ENCODE measurements at places on chromosomes 11 and 22.

- DNase-seq = peak; percentile 10
Observed at GRCh38 chr22:50677493-50678217, 5.0 kb downstream of the SHANK3 start.

GRCh38 chr11:12744826-12745502, 70.7 kb downstream of the TEAD1 start:
- DNase-seq = no peak

- no peak for DNase-seq
Observed at GRCh38 chr11:133082841-133083488, 449.3 kb downstream of the OPCML start.

DNA sequence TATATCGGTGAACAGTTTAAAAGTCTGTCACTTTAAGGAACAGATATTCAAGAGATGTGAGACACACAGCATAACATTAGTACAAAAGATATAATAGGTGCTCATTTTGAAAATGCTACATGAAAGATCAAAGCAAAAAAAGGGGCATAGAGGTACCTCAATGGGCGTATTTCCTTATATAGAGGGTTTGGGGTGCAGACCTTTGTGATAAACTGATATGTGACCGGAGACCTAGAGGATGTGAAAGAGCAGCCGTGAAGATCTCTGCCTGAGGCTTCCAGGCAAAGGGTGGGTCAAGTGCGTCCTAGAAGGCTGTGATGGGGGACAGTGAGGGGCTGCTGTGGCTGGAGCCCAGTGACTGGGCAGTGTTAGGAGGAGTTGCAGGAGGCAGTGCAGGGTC, 551.4 kb downstream of the ETS1 start:
- DNase-seq = no peak

DNA sequence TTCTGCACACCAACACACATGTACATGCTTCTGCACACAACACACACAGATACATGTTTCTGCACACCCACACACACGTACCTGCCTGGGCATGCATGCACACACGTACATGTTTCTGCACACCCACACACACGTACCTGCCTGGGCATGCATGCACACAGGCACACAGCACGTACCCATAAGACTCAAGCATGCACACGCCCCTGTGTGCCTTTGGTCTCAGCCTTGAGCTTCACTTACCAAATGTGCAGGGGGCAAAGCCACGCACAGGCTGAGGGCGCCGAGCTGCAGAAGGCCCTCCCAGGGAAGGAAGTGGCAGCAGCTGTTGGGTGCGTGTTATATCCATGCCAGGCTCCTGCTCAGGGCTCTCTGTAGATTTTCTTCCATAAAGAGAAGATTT, 34.7 kb upstream of the SMIM38 start:
- peak; percentile 30 for DNase-seq

GRCh38 chr22:40033586-40034380, 39.0 kb downstream of the FAM83F start:
- DNase-seq = no peak

DNA sequence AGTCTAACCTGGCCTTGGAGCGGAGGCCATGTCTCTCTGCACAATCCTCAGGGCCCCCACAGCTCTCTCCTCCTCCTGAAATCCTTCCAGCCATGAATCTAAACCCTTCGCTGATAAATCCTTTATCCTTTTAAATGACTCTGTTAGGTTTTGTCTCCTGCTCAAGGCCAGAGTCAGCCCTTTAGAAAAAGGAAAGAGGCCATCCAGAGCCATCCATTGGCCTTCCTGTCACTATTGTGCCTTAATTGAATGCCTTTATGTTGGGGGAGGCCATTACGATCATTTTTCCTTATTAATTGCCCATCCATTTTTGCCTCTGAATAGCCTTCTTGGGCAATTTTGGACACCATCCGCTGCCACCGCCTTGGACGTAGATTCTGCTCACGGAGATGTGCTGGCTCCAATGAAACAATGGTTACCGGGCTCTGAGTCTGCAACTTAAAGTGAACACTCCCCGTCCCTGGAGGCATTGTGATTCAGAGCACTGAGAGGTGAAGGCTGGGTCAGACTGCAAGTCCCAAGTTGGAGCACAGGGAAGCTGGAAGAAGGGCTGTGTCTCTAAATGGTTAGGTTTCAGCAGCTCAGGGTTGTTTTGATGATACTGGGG, 213.0 kb upstream of the E2F8 start:
- DNase-seq = no peak

- no peak for DNase-seq
Observed at GRCh38 chr11:85589373-85589772, 37.8 kb downstream of the DLG2 start.

DNA sequence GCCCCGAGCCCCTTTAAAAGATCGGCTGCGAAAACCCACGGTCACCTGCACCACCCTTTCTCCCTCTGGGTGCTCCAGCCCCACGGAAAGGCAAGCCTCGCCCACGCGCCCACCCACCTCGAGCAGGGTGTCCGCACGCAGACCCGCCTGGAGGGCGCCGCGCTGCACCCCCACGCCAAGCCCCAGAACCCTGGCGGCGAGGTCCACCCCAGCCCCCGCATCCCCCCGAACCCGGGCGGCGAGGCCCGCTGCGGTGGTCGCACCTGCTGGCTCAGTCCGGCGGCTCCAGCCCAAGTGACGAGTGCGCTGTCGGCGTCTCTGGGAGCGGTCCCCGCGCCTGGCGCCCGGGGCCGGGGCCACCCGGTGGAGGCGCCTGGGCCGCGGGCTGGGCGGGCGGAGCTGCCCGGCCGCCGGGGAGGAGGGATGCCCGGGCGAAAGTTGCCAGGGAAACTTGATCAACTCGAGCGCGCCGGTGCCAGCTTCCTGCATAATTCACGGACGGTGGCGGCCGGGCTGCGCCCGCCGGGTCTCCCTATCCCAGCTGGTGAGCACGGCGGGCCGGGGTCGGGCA, 1.1 kb downstream of the SHANK2 start:
- no peak for DNase-seq

GRCh38 chr11:125215976-125216375, 51.4 kb downstream of the PKNOX2 start:
- no peak for DNase-seq

- DNase-seq = peak; percentile 35
Observed at GRCh38 chr11:3808861-3809623, 682 bp downstream of the PGAP2 start.

GRCh38 chr11:10021563-10021962, 272.5 kb downstream of the SBF2 start:
- DNase-seq = no peak

- DNase-seq = no peak
Observed at GRCh38 chr11:112162761-112163546, 940 bp downstream of the IL18 start.

GRCh38 chr11:115990004-115990447, 485.8 kb upstream of the CADM1 start:
- no peak for DNase-seq

- DNase-seq = no peak
Observed at GRCh38 chr11:78689101-78689500, 114.4 kb upstream of the NARS2 start.

- no peak for DNase-seq
Observed at GRCh38 chr11:70341881-70342429, 56.4 kb upstream of the CTTN start.

DNA sequence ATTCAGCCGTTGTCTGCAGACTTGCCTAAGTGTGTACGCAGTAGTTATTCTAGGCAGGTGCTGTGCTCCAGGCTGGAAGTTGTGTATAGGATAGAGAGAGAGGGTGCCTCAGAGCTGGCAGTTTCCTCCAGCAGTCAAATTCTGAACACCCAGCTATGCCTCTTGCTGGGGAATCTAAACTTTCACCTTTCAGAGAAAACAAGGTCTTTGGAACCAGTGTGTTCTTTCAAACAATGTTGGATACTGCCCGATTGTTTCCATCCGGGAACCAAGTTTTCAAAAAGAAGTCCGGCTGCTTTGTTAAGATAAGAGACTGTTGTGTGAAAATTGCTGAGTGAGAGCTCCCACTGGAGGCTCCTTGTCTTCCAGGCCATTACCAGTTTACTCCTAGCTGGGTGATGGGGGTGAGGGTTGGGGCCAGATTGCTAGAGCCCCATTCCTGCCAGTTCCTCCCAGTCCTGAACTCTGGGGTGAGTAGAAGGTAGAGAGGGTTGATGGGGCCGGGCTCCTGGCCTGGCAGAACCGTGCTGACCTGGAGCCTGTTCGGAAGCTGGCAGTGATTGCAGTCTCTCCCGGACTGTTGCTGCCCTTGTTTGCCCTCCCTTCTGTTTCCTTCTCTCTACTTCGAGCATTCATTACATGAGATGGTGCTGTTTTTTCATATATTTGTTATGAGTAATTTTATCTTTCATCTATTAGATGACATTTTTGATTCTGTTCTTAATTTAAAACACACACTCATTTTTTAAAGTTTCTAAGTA, 150.2 kb downstream of the TEAD1 start:
- DNase-seq = no peak

DNA sequence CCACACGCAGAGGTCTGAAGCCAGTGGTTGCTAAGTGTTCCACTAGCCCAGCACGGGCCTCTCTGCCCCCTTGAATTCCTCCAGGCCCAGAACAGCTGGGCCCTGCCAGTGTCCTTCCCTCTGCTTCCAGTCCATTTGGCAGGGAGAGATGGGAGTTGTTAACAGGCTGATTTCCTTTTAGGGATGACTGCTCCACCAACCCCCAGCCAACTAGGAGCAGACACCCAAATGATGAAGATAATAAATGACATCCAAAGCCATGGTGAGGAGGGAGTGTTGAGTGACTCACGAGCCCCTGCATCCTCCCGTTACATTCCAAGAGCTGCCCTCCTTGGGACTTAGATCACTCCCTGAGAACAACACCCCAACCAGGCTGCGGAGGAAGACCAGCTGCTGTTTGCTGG, 20.6 kb downstream of the PARVA start:
- no peak for DNase-seq

- DNase-seq = no peak
Observed at GRCh38 chr11:2562890-2563212, 118.0 kb downstream of the KCNQ1 start.

- no peak for DNase-seq
Observed at GRCh38 chr11:96017856-96018255, 93.9 kb upstream of the MTMR2 start.

DNA sequence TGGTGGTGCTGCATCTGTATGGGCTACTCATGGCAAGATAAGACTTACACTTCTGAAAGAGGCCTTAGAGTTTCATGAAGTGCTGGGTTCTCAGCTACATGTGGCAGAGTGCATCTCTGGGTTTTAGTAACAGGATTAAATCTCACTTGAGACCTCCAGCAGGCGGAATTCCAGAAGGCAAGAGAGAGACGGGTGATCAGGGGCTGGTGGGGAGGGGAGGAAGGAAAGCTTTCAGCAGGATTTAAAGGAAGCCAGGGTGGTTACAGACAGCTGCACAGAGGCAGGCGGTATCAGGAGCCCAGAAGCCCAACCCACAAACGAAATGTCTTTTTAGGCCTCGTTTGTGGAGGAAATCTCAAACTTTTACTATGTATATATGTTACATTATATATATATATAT, 56.2 kb upstream of the CD82 start:
- no peak for DNase-seq

GRCh38 chr11:70328556-70328955, 58.1 kb downstream of the PPFIA1 start:
- DNase-seq = no peak

- DNase-seq = no peak
Observed at GRCh38 chr11:66014804-66015453, 3.1 kb downstream of the CST6 start.

DNA sequence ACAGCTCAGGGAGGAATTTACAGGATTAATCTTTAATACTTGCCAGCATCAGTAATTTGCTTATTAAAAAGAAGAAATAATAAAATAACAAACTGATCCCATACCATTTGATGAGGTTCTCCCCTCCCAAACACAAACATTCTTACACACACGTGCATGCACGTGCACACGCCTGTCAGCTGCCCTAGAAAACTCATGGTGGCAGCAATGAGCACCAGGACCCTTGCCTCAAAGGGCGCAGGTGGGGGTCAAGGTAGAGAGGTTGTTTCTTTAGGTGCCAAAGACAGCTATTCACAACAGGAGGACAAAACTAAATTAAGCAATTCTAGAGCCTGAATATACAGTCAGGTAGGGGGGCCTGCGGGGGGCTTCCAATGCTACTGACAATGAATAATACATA, 219.3 kb downstream of the BUD13 start:
- no peak for DNase-seq

GRCh38 chr11:28472904-28473303, 364.7 kb downstream of the METTL15 start:
- no peak for DNase-seq

DNA sequence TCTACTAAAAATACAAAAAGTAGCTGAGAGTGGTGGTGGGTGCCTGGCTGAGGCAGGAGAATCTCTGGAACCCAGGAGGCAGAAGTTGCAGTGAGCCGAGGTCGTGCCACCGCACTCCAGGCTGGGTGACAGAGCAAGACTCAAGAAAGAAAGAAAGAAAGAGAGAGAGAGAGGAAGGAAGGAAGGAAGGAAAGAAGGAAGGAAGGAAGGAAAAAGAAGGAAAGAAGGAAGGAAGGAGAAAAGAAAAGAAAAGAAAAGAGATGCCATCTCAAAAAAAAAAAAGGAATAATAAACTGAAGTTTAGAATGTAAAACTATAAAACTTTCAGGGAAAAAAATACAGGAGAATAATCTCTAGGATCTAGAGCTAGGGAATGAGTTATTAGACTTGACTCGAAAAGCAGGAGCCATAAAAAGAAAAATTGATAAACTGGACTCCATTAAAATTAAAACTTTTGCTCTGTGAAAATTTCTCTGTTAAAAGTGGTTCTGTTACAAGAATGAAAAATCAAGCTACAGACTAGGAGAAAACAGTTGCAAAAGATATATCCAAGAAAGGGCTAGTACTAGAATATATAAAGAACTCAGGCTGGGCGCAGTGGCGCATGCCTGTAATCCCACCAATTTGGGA, 13.4 kb upstream of the SEPTIN5 start:
- DNase-seq = peak; percentile 18

DNA sequence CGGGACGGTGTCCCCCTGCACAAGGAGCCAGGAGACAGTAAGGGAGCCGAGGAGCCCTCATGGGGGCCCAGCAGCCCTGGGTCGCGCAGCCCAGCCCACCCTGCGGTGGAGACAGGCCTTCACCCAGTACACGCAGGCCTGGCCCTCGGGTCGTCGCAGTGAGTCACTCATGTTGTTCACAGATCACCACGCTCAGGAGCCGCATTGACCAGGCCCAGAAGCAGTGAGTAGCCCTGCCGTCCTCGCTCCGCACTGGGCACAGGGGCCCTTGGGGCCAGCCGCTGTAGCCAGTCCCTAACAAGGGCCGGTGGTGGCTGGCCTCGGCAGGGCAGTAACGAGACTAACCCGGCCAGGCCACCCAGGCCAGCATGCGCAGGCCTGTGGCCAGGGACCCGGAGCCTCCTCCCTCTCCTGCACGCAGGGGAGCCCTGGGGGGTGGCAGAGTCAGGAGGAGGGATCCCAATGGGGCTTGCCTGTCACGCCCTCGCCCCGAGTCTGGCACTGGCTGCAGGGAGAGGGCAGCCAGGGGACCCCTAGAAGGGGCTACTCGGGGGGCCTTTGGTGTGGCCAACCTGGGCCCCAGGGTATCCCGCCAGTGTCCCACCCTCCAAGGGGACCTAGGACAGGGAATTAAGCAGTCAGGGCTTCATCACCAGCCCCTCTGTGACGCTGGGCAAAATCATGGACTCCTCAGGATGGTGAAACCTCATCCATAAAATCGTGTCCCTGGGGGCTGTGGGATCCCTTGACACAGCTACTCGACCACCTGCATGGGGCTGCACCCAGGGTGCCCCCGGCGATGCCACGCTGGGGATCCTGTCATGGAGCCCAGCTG, 10.1 kb upstream of the MRPL23 start:
- DNase-seq = no peak

GRCh38 chr22:22927196-22927887, 39.7 kb downstream of the IGLL5 start:
- DNase-seq = no peak

GRCh38 chr11:110311783-110312579, 15.6 kb upstream of the RDX start:
- DNase-seq = no peak

Measured in Peyer's patch (tissue), 4 donors.